ENCODE measurements at places on chromosomes 16 and 17. TPM values are rescaled to one million over a fixed set of nuclear protein-coding genes. Genes with fewer than 3 reads are reported as not detected.

Gene USP43
- total RNA-seq = 0.10 TPM

Gene SLC2A4
- 0.13 TPM for total RNA-seq

Gene HASPIN
- 9.4 TPM for total RNA-seq

Gene MEIOB
- not detected for total RNA-seq

Gene TEDC2
- 14.5 TPM for total RNA-seq

Gene CCDC92B
- 0.05 TPM for total RNA-seq

Gene ZG16B
- total RNA-seq = 1.5 TPM

Gene NPIPB8
- not detected for total RNA-seq

Gene SLC5A11
- not detected for total RNA-seq

Gene PPP1R1B
- total RNA-seq = not detected

Gene RND2
- under 0.01 TPM for total RNA-seq

Gene MLKL
- total RNA-seq = 38.4 TPM

Gene SALL1
- not detected for total RNA-seq

Gene HSPB9
- total RNA-seq = not detected

Gene QRICH2
- total RNA-seq = 4.7 TPM

Gene UNC45B
- not detected for total RNA-seq

Gene RASD1
- 3.8 TPM for total RNA-seq

Gene PROCA1
- 0.94 TPM for total RNA-seq

Gene FAM117A
- total RNA-seq = 9.3 TPM

Gene DNASE1
- 6.9 TPM for total RNA-seq

Gene PSMD7
- total RNA-seq = 101 TPM

Gene ZNF500
- total RNA-seq = 7.8 TPM

Gene C17orf78
- total RNA-seq = not detected

Gene KATNB1
- total RNA-seq = 38.5 TPM

Gene C1QTNF8
- not detected for total RNA-seq

Gene PIMREG
- total RNA-seq = 36.1 TPM

Gene TOX3
- not detected for total RNA-seq

Gene VTN
- total RNA-seq = 0.07 TPM

Gene GPT2
- total RNA-seq = 9.0 TPM

Gene MAF
- total RNA-seq = 3.6 TPM

Gene DNAAF1
- 0.15 TPM for total RNA-seq

Gene C16orf95
- 2.2 TPM for total RNA-seq

Gene PARN
- 26.2 TPM for total RNA-seq

Gene LRRC75A
- 1.0 TPM for total RNA-seq

Gene SDR42E1
- total RNA-seq = 3.7 TPM

Gene OR4D1
- not detected for total RNA-seq

Gene ZKSCAN2
- 2.2 TPM for total RNA-seq

Gene CORO7
- total RNA-seq = 39.8 TPM

Gene ABCA9
- total RNA-seq = 0.64 TPM

Gene GALR2
- not detected for total RNA-seq

Gene CTRB2
- not detected for total RNA-seq

Gene SCN4A
- total RNA-seq = not detected

Gene CACNG3
- not detected for total RNA-seq

Measured in mammary microvascular endothelial cell (primary cell).